ENCODE measurements at places on chromosomes 6 and 20. TPM values are rescaled to one million over a fixed set of nuclear protein-coding genes. Genes with fewer than 3 reads are reported as not detected.

DNA sequence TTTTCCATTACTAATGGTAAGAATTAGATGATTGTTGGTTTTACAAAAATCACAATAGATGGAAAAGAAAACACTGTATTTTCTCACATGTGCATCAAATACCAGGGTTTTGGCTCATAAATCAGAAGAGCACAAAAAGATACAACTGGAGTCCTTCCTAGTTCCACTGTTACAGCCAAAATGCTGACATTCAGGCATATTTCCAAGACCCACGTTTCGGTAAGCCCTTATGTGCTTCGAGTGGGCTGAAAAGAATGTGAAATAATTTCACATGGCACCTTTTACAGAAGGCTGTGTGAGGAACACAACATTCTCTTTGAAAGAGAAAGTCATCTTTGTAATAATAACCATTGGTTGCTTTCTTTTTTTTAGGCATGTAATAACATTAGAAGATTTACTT, 326.7 kb upstream of the FLRT3 start:
- no peaks in the 10 kb centered on the region for H3K36me3 ChIP-seq
- peaks cover 4% of the 10 kb centered on the region for H3K4me1 ChIP-seq
- no peak for DNase-seq
- H3K27me3 ChIP-seq: no peaks in the 10 kb centered on the region

Gene MYLK2
- not detected for total RNA-seq

Gene SEMG2
- total RNA-seq: not detected

GRCh38 chr6:154989448-154989847, 5.7 kb upstream of the TIAM2 start:
- peaks cover 7% of the 10 kb centered on the region for H3K4me1 ChIP-seq
- H3K27ac ChIP-seq: no peak overlapping the region
- DNase-seq: peak; percentile 29
- H3K4me3 ChIP-seq: no peak overlapping the region

DNA sequence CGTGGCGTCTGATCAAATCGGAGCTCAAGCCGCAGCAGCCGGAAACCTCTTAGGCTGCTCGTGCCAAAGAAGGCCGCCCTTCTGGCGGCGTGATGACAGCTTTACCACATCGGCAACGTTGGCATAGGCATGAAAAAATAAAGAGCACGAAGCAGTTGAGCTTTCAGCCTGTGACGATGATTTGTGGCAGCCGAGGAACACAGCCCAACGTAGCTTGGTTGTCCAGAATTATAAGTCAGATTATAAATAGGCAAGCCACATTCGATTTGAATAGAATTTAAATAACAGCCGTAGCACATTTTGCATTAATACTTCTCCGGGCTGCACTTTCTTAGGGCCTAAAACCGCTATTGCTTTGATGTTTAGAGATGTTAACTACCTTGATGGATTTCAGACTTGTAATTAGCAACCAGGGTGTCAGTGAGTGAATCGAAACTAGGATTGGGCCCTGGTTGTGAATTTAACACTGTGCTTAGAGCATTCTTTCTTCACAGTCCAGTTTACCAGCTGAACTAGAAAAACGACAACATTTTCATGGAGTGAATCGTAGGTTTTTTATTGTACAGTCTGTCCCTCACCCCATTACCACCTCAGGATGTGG, 864 bp upstream of the BCLAF1 start:
- no peaks in the 10 kb centered on the region for H3K27me3 ChIP-seq
- H3K27ac ChIP-seq: peak overlapping the region; percentile 83
- H3K4me1 ChIP-seq: peaks cover 9% of the 10 kb centered on the region
- no peaks in the 10 kb centered on the region for H3K36me3 ChIP-seq

GRCh38 chr20:59223750-59224149, 60.1 kb downstream of the ZNF831 start:
- H3K27me3 ChIP-seq: peaks cover 38% of the 10 kb centered on the region
- no peak overlapping the region for H3K4me3 ChIP-seq
- H3K27ac ChIP-seq: no peak overlapping the region

DNA sequence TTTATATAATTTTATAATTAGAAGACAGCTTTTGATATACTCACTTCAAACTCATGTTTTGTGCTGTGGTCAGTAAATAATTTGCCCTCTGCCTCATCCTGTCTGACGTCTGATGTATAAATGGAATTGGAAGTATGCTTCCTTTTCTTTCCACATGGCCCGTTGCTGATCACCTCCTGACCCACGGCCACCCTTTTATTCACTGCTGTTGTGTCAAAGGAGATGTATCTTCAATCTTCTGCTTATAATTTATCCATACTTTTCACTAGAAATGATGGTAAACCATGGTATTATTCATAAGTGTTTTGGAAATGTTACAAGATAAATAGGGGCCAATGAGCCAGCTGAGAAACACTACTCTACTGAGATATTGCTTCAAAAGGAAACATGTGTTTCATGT, 841.8 kb downstream of the PHF3 start:
- DNase-seq: no peak
- H3K4me3 ChIP-seq: no peak overlapping the region
- H3K36me3 ChIP-seq: no peaks in the 10 kb centered on the region
- peaks cover 7% of the 10 kb centered on the region for H3K4me1 ChIP-seq
- no peaks in the 10 kb centered on the region for H3K27me3 ChIP-seq
